ENCODE measurements at places on chromosomes 2 and 18. TPM values are rescaled to one million over a fixed set of nuclear protein-coding genes. Genes with fewer than 3 reads are reported as not detected.

DNA sequence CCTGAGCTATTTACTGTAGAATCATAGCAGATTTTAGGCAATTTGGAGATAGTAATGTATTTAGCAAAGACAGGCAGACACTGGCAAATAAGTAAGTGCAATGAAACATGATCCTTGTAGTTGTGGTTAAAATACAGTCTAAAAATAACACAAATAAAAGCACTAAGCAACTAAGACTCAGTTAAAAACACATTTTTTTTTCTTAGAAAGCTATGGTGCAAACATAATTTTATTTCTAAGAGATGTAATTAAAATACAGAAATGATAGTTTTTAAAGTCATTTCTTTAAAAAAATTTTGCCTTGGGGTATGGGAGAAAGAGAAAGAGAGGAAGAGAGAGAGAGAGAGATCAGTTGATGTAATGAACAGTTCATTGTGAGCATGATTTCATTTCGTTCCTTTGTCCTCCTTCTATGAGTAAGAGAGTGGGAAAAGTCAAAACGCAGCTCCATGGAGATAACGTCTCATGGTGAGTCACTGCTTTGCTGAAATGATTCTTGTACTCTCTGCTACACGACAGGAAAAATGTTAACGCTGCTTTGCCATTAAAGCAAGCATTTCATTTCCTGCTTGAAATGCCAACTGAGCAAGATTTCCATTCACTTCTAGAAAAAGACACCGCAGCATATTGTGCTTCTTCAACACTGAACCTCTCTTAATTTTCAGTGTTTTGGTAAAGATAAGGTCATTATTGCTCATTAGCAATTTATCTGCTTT lies 61.3 kb upstream of the PGAP1 start:
- no peaks in the 10 kb centered on the region for H3K27me3 ChIP-seq
- H3K27ac ChIP-seq: peak overlapping the region; percentile 63
- H3K36me3 ChIP-seq: peaks cover 2% of the 10 kb centered on the region
- peaks cover 23% of the 10 kb centered on the region for H3K4me1 ChIP-seq
- H3K4me3 ChIP-seq: peak overlapping the region; percentile 36

DNA sequence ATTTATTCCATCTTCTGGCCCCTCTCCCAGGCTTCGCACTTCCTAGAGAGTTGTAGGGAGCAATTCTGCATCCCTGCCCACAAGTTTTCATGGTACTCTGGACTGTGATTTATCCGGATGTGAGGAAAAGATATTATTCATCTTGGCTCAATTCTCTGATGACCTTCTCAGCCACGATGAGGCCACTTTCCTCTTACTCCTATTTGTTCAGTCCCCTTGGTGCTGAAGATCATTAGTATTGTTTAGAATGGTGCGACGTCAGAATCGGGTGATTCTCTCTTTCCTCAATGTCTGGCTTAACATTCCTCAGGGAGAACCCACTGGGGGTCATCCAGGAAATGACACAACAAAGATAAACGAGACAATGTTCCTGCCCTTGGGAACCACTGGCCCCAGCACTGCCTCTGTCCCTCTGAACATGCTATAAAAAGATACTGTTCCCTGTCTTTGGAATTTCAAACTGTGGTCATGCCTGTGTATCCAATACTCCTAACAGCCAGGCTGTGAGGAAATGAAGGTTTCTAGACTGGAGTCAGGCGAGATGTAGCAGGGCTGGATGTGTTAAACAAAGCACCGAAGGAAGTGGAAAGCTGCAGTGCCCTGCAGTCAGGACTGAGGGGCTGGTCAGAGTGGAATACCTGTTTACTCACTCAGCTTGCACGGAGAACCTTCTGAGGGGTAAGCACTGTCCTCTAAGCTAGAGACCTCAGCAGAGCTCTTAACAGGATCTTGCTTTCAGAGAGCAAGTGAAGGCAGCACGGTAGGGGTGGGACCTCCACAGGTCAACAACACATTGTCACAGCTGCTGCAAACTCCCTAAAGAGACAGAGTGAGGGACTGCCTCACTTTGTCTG lies 12.9 kb upstream of the GLI2 start:
- no peaks in the 10 kb centered on the region for H3K36me3 ChIP-seq
- peaks cover 18% of the 10 kb centered on the region for H3K27me3 ChIP-seq
- no peak overlapping the region for H3K4me3 ChIP-seq
- H3K4me1 ChIP-seq: no peaks in the 10 kb centered on the region

DNA sequence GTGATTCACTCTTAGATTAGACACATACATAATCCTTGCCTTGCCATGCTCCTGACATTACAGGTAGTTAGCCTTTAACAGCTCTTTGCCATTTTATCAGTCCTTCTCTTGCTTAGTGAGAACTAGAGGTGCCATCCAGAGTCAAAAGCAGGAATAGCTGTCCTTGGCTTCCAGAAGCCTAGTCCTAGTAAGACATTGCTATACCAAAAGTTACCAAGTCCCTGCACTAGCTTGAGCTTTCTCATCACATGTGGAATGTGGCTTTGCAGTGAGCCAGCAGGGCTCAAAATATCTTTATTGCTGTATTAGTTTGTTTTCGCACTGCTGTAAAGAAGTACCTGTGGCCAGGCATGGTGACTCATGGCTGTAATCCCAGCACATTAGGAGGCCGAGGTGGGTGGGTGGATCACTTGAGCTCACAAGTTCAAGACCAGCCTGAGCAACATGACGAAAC lies 104.7 kb upstream of the NOSTRIN start:
- H3K4me3 ChIP-seq: no peak overlapping the region
- peaks cover 9% of the 10 kb centered on the region for H3K36me3 ChIP-seq
- no peaks in the 10 kb centered on the region for H3K4me1 ChIP-seq
- no peak for DNase-seq
- H3K27me3 ChIP-seq: no peaks in the 10 kb centered on the region

- no peak overlapping the region for H3K27ac ChIP-seq
- DNase-seq: no peak
- H3K4me3 ChIP-seq: no peak overlapping the region
Observed at GRCh38 chr18:13095466-13095865, 104.3 kb downstream of the CEP192 start.

- no peak overlapping the region for H3K4me3 ChIP-seq
- no peak for DNase-seq
- no peaks in the 10 kb centered on the region for H3K36me3 ChIP-seq
- H3K27me3 ChIP-seq: peaks cover 40% of the 10 kb centered on the region
- no peak overlapping the region for H3K27ac ChIP-seq
- H3K4me1 ChIP-seq: no peaks in the 10 kb centered on the region
Observed at GRCh38 chr2:231418820-231419640, 23.5 kb downstream of the B3GNT7 start.

DNA sequence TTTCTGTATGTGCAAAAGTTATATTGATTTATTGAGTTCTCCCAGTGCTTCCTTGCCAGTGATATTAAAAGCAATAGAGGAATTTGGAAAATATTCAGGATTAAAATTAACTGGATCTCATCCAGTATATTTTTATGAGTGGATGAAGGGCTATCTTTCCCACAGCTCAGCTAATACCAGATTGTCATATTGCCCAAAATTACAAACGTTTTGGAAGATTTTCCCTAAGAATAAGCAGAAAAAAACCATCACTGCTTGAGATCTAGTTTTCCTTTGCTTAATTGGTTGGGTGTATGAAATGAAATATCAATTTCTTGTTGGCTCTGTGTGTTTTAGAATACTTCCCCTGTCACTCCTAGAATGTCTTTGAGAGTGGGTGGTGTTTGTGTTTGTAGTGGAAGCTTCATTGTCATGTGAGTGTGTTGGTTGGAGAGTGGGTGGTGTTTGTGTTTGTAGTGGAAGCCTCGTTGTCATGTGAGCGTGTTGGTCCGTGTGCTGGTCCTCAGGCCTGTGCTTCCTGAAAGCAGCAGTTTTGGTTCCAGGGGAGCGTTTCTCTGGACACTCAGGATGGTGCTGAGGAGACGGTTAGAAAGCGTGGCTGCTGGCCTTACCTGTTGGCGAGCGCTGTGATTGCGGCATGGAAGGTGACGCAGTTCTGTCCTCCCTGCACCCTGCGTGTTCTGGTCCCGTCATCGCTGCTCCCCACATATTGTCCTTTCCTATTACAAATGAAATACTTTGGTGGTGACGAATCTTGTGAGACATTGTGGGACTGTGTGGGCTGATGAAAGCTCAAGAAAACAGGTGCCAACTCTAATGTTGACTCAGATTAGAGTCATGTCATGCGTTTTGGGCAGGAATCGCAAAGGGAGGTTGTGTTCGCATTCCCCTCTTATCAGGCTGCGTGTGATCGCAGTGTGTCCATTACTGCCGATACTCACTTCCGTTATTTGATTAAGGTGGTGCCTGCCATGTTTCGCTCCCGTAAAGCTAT lies 12.4 kb downstream of the ASB1 start:
- peak overlapping the region; percentile 90 for H3K4me3 ChIP-seq
- peak overlapping the region; percentile 94 for H3K27ac ChIP-seq
- no peak for DNase-seq
- peaks cover 41% of the 10 kb centered on the region for H3K4me1 ChIP-seq
- peaks cover 9% of the 10 kb centered on the region for H3K36me3 ChIP-seq

- H3K27ac ChIP-seq: no peak overlapping the region
- H3K27me3 ChIP-seq: peaks cover 9% of the 10 kb centered on the region
- no peak overlapping the region for H3K4me3 ChIP-seq
Observed at GRCh38 chr2:158378926-158379325, 77.6 kb downstream of the CCDC148 start.

DNA sequence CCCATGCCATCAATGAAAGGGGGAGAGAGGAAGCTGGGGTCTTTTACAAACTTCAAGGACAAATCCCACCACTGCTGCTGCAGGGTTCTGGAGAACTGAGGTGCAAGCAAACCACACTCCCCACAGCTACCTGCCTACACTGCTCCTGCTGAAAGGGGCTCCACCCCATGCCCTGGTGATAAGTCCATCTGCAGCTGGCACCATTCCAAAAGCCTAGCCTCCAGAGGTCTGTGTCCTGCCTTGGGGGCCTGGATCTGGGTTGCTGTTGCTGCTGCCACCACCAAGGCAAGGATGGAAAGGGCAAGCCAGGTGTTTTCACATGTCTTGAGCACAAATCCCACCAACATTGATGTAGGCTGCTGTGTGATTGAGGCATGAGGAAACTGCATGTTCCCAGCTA lies 97.4 kb upstream of the UBE2E3 start:
- H3K4me3 ChIP-seq: no peak overlapping the region
- no peaks in the 10 kb centered on the region for H3K4me1 ChIP-seq
- peaks cover 5% of the 10 kb centered on the region for H3K27me3 ChIP-seq
- no peak overlapping the region for H3K27ac ChIP-seq

DNA sequence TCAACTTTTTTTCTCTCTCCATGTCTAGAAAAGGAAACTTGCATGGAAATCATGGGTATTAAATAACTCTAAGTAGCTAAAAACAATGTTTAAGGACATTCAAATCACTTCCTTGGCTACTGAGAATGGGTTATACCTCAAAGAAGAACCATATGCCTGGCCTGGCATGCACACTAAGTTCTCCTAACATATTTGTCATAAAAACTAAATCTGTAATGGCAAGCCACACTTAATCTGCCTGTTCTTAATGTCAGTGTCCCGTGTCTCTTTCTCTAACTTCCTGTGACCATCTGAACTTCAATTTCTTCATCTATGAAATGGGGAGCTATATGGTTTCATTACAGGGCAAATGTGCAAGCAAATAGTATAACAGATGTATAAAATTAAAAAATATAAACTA lies 11.1 kb downstream of the PDE1A start:
- H3K36me3 ChIP-seq: no peaks in the 10 kb centered on the region
- no peaks in the 10 kb centered on the region for H3K27me3 ChIP-seq
- H3K27ac ChIP-seq: no peak overlapping the region

- DNase-seq: no peak
- H3K27me3 ChIP-seq: peaks cover 21% of the 10 kb centered on the region
- no peaks in the 10 kb centered on the region for H3K4me1 ChIP-seq
- H3K4me3 ChIP-seq: no peak overlapping the region
- H3K27ac ChIP-seq: no peak overlapping the region
Observed at GRCh38 chr2:108169982-108170625, 69.7 kb upstream of the SULT1C3 start.

DNA sequence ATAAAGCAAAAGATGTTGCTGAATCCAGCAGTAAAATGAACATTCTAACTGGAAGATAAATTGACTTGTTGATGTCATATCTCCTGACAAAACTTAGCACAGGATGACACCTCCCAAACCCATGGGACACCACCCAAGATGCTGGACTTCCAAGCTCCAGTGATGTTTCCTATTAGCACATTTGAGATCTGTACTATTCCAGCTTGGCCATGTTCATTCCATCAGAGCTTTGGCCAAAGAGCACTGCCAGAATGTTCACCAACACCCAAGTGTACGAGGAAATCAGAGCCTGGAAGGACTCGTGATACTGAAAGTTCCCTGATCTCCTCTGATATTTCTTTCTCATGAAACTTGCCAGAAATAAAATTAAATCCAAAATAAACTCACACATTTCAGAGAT lies 44.7 kb downstream of the PID1 start:
- no peak overlapping the region for H3K4me3 ChIP-seq
- H3K27ac ChIP-seq: no peak overlapping the region
- no peak for DNase-seq
- no peaks in the 10 kb centered on the region for H3K4me1 ChIP-seq

- no peak overlapping the region for H3K4me3 ChIP-seq
- H3K27me3 ChIP-seq: peaks cover 26% of the 10 kb centered on the region
- no peaks in the 10 kb centered on the region for H3K4me1 ChIP-seq
- no peak for DNase-seq
- H3K27ac ChIP-seq: no peak overlapping the region
Observed at GRCh38 chr2:205848601-205849000, 166.3 kb downstream of the NRP2 start.

DNA sequence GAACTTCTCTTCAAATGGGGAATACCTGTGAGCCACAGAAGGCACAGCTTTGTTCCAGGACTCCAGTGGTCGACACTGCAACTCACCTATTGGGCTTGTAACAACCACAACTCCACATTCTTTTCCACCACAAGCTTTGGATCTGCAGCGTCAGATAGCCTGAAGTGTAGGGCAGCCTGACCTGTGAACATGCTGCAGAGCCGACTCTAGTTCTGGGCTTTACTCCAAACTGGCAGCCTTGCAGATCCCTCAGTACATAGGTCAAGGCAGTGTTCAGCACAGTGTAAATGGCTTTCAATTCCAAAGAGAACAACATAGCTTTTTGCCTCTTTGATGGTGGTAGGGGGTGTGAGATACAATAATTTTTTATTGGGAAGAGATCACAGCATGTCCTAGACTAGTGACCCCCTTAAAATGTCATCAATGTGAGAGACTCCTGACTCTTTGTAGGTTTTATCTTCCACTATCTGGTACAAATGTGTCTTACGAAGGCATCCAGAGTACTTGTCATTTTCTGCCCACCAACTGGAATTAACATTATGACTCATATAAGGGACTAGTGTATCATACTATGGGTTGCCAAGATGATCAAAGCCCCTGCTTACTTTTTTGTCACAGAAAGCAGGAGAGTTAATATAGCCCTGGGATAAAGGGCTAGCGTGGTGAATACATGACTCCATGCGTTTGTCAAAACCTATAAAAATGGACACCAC lies 149.8 kb downstream of the COPS8 start:
- no peak overlapping the region for H3K4me3 ChIP-seq
- H3K27me3 ChIP-seq: peaks cover 24% of the 10 kb centered on the region
- H3K4me1 ChIP-seq: no peaks in the 10 kb centered on the region
- no peak overlapping the region for H3K27ac ChIP-seq
- no peak for DNase-seq

The DLGAP1 gene
- total RNA-seq: 3.9 TPM

The CHCHD5 gene
- total RNA-seq: 18.4 TPM

The COL4A3 gene
- 0.23 TPM for total RNA-seq

The NOP58 gene
- total RNA-seq: 253 TPM

The HOXD4 gene
- not detected for total RNA-seq

The ZEB2 gene
- 61.1 TPM for total RNA-seq

The SULT1C2 gene
- not detected for total RNA-seq

The PLEKHH2 gene
- not detected for total RNA-seq

All from T-helper 17 cell (primary cell).